ENCODE measurements at places on chromosomes 4 and X. TPM values are rescaled to one million over a fixed set of nuclear protein-coding genes. Genes with fewer than 3 reads are reported as not detected.
A peak's percentile ranks its signal among the peaks of the same experiment; 100 is the strongest.

SATL1 gene
- 0.76 TPM for polyA plus RNA-seq

DNA sequence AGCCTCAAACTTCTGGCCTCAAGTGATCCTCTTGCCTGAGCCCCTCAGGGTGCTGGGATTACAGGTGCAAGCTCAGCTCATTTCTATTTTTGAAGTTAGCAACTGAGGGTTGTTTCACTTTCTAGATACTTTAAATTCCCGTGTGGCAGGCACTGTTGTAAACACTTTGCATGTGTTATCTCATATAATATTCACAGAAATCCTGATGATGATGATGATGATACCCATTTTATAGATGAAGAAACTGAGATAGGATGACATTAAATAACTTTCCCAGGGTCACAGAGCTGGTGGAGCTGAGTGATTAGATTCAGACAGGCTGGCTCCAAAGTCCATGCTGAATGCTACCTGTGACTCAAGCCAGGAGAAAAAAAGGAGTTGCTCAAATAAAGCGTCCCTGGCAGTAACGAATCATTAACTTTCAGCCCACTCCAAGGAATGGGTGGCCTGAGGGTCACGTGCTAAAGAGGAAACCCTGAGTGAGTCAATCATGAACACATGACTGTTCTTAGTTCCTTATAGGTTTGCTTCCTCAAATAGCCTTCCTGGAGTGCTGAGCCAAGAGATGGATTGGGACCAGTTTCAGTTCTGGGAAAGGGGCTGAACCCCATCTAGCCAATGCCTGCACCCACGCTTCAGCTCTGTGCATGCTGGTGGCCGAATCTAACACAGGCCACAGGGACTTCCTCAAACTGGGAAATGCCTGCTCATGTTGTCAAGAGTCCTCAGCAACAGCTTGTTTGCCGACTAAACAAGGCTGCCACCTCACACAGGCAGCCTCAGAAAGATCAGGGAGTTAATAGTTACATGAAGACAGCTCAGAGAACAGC lies 52.8 kb downstream of the RBM47 start:
- DNase-seq, result peak; percentile 64

GABRQ gene
- polyA plus RNA-seq, result 1.6 TPM

DNA sequence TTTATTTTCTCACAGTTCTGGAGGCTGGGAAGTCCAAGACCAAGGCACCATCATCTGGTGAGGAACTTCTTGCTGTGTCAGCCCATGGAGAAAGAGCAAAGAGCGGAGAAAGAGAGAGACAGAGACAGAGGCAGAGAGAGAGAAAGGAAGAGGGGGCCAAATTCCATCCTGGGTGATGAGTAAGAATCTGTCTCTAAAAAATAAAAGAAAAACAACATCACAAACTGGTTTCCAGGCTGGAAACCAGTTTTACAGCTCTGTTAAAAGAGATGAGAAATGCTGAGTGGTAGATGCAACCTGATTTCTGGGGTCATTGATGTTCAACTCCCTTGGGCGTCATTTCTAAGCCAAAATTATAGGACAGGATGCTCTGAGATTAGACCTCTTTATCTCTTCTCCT lies 72.9 kb downstream of the SHOX start:
- DNase-seq, result no peak

CFAP47 gene
- polyA plus RNA-seq, result 0.76 TPM

- DNase-seq, result no peak
Measured at GRCh38 chrX:129493643-129494042, 29.6 kb downstream of the SMARCA1 start.

DCLK2 gene
- polyA plus RNA-seq, result 6.1 TPM

DNA sequence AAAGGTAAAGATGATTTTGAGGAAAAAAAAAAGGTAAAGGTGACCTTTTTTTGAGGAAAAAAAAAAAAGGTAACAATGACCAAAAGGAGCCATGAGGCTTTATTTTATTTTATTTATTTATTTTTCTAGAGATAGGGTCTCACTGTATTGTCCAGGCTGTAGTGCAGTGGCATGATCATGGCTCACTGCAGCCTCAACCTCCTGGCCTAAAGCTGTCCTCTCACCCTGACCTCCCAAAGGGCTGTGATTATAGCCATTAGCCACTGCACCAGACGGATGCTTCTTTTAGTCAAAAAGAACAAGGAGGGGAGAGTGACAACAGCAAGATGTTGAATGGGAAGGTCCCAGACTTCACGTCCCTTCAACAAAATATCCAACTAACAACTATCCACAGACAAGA lies 30.4 kb downstream of the LRIT3 start:
- DNase-seq, result no peak
